ENCODE measurements at places on chromosomes 12 and 14.

GRCh38 chr12:96034621-96035282, 635 bp downstream of the LTA4H start:
- DNase-seq = peak; percentile 58

DNA sequence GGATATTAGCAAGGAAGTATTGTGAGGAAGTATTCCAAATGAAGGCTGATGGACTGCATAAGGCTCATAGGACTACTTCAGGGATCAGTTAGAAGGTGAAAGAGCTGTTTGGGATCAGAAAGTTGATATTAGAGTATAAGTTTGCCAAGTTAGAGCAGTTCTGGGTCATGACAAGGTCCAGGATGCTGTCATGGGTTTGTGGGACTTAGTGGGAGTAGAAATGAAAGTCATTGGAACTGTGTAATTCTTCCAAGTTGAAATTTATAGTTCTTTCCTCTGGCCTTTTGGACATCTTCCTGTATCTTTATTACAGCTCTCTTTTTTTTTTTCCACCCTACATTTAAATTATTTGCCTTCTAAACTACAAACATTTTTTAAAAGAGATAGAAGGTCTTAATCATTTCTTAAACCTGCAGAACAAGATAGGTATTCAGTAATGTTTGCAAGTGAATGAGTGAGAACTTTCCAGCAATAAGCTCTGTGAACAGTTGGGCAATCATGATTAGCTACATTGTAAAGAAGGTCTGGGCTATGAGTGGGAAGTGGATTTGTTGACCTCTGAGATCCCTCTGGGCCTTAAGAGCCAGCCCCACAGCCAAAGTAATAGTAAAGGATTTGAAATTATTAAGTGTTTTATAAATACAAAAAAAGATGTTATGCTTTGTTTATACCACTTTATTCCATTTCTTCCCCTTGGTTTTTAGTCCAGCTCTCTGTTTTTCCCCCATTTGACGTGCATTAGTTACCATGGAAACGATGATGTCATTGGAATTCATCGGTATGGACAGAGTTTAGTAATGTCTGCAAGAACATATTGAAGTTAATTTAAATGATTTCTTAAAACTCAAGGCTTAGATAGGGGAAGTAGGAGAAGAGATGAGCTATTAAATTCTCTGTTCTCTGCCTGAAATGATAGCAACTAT, 247.9 kb upstream of the ARHGAP5 start:
- DNase-seq = peak; percentile 11

DNA sequence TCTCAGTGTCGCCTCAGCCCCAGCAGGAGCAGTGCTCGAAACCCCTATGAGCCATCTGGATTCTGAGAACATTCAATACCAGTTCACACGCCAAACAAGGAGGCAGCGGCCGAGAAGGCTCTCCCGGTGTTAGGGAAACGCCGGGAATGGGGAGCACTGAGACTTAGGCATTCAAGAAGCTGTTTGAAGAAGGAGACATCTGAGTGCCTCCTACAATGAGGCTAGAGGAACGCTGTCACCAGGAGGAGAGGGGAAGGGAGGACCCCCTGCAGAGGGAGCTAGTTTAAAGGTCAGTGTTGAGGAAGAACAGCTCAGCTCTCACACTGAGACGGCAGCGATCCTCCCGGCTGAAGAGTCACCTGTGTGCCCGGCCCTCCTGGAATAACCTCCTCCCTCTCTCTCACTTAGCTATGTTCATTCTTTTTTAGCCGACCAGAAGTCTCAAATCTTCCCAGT, 69.9 kb downstream of the SERPINA3 start:
- DNase-seq = no peak

DNA sequence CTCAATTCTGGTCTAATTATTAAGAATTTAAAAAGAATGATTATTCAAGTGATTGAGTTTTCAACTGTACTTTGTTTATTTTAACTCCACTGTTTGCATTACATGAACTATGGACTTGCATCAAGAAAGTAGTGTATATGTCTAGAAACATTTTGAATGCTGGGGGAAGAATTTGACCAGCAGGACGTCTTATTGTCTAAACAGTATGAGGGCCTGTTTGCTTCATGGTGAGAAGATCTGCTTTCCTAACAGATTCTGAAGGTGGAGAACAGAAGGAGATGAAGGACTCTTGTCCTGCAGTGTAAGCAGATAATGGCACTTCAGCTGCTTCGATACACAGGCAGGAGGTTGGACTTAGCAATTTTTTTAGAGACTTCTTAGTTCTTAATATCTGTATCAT, 176.0 kb downstream of the DACT1 start:
- no peak for DNase-seq

GRCh38 chr12:126558810-126559209, 1493.6 kb downstream of the AACS start:
- no peak for DNase-seq

GRCh38 chr14:105527826-105528585, 1.6 kb downstream of the TMEM121 start:
- peak; percentile 97 for DNase-seq

DNA sequence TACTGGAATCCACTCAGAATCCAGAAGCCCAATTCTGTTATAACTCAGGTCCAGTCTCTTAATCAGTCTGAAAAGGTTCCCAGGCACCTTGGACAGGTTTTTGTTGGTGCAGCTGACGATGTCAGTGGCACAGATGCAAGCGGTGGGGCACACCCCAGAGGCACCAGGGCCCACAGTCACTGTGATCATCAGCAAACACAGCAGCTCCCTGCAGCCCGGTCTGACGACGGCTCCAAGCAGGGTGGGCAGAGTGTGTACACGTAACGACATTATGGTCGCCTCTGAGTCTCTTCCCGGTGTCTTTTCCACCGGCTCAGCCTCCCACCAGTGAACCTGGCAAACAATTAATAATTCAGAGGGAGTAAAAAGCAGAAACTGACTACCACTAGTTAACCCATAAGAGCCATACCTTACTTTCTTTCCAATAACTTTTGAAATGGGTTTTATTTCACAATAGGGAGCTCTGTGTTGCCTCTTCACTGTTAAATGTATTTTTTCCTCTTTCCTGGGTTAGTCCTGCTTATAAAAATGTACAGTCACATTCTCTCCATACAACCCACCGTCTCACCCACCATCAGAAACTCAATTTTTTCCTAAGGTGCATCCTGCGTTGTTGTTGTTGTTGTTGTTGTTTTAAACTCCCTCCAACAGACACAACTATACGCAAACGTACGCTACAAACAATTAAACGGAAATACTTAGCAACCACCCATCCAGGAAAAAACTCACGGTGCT, 521 bp upstream of the PCED1B start:
- peak; percentile 57 for DNase-seq

GRCh38 chr12:31387466-31387865, 61.5 kb upstream of the SINHCAF start:
- DNase-seq = no peak

DNA sequence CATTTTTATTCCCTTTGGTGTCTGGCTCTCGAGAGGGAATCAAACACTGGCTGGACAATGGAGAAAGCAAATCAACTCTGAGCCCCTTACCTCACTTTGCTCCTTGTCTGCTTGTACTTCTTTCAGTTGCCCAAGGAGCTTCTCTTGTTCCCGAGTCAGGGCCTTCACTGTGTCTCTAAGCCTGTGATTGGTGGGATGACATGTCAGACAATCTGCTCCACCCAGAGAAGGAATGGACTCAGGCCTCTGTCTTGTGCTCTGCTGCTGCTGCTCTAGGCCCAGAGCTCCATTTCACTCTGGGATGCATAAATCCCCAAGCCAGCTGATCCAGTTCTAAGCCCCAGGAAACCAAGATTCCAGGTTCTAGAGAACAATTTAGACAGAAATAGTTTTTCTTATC, 7.6 kb downstream of the CALCOCO1 start:
- DNase-seq = no peak

DNA sequence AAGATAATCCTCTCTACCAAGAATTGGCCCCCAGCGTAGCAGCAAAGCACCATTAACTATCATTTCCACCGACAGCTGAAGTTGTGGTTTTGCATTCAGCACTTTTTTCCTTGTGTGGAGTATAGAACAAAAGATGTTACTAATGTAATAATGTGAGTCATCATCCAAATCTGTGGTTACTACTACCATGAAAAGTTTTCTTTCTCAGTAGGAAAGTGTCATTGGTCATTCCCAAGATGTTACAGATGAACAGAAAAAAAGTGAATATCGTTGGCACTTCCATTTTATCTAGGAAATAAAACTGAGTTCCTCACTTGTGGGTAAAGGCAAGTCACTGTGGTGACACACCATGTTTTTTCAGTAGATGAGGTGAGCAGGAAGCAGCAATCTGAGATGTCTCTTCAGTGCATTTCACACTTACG, 30.3 kb upstream of the IFNG start:
- peak; percentile 31 for DNase-seq

DNA sequence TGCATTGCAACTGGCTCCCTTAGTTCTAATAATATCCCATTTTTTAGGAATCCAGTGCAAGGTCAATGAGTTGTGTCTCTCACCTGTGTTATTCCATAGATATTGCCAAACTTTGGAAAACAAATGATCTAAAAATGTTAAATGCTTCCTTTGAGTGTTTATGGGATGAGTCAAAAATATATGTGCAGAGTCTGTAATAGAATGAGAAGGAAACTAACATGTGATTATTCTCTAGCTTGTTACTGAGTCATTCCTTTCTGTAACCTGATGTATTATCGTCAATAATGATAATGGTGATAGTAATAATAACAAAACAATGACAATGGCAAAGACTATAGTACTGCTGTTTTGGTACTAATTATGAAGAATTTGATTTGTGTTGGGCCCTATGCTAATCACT, 11.5 kb downstream of the ACSS3 start:
- DNase-seq = no peak

DNA sequence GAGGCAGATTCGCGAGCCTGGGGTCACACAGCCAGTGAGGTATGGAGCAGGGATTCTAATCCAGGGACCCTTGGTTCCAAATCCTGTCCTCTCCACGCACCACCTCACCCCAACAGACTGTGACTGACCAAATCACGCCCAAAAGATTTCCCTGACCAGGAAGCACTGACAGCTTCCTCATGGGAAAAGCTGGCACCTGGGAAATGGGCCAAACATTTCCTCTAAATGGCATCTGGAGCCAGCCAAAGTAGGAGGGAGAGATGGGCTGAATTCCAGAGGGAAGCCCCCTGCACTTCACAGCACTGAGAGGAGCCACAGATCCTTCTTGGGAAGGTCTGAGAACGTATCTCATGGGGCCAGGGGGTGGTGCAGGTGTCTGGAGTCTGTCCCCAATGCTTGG, 28.8 kb downstream of the CCDC92 start:
- no peak for DNase-seq

- no peak for DNase-seq
Observed at GRCh38 chr12:13208533-13209435, 12.3 kb downstream of the EMP1 start.

DNA sequence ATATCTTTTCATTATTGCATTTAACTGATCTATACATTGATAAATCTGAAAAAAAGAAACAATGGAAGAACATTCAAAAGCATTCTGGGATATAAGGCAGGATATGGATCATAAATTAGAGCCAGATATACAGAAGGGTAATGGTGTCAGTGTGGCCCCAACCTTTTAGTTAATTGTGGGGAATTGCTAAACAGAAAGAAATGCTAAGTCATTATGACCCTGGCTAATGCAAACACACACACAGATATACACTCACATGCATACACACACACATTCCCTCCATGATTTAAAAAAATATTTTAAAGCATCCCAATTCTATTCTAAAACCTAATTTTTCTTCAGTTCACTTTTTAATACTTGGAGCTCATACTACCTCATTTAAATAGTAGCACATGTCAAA, 404.5 kb downstream of the BCAT1 start:
- no peak for DNase-seq

DNA sequence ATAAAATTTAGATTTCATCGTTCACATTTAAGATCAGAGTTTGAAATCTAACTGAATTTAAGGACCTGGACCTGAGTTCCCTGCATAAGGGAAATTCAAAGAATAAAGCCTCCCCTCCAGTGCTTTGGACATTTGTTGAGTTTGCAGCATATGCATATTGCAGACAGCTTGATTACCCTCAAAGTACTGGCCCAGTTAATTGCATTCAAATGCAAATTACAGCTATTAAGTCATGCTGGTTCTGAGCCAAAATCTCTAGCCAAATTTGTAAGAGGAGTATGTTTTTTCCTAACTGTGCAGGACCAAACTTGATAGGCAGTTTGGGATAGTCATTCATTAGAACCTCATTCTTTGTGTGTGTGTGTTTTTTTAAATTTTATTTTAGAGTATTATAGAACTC, 9.1 kb upstream of the KIF21A start:
- DNase-seq = no peak

DNA sequence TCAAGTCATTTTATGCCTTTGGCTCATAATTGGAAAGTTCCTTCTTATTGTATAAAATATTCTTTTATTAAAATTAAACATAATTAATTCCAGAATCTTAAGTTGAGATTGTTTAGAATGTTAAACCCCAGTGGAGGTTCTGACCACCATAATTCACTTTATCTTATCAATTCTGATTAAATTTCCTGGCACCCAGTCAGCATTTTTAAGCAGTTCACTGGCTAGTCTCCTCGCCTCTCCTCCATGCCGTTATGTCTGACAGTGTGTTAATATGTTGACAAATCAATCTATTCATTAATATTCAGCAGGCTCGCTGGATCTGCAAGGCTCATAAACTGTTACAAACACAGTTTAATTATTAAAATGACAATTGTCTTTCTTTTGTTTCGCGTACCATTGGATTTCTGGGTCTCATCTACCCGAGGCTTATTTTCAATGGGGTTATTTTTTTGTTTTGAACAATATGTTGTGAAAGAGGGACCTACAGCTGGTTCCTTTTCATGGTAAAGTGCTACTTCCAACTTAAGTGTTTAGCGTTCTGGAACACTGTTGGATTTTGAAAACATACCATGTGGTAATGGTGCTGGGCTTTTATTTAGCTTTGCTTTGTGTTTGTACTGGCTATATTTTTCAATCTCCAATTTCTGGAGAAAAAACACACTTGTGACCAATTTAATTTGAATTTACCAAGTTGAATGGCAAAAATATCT, 339.7 kb downstream of the PRKD1 start:
- DNase-seq = no peak

DNA sequence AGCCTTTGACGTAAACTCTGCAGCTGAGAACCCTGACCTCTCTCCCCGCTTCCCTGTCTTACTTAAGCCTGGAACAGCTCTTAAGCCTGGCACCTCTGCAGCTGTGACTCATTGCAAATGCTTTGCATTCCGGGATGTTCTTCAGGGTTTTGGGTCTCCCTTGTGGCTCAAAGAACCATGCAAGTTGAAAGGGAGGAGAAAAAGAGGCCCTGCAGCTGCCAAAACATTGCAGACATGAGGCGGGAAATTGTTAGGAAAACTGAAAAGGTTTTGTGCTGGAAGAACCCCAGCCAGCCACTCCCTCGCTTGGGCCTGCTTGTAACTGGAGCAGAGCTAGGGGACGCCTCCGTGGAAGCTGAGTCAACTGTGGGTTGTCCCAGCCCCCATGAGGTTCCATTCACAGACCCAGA, 60.2 kb upstream of the FERMT2 start:
- peak; percentile 92 for DNase-seq

Measured in GM03348 (cell line).